NCI-H2081 treated with DMSO at 0.1 percent for 48 hours (cell line): ENCODE measurements at places on chromosomes 2 and 18.

GRCh38 chr2:46945671-46946070 is 30.1 kb upstream of the MCFD2 start:
- DNase-seq: no peak

DNA sequence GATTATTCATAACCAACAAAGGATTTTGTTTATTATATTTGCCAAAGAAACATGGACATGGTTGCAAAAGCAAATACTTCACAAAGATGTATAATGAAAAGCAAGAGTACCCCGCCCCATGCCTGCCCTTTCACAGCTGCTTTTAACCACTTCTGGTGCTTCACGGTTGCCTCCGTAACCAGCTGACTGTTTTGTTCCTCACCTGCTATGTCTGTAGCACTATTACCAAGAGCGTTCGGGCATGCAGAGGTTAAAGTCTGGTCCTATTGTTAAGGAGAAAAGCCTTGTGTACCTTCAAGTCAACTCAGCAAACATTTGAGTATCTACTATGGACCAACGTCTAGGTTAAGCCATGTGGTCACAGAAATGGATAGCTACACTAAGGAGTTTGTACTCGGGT is 115.2 kb upstream of the FOSL2 start:
- no peak for DNase-seq

DNA sequence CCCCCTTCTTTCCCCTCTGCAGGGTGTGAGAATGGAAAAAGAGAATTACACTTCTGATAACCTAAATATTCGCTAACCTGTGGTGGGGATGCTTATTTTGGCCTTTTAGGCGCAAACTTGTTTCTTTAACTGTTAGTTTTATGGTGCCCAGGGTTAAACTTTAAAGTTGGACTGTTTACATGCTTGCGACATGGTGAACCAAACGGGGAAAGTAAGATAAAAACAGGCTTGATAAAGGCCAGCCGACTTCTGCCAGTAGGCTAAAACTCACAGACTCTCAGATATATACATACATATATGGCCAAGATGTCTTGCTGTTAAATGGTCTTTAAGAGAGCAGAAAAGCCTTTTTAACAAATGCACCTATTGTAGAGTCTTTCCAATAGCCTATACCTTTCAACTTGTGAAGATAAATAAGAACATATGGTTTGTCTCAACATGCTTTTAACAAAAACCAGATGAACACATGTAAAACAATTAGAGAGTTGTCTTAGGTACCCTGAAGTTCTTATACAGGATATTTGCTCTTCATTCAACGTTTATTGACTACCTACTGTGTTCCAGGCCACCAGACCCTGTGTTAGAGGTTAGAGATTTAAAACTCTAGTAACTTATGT is 29.0 kb downstream of the PRKCE start:
- no peak for DNase-seq

- DNase-seq: no peak
Observed at GRCh38 chr2:199484927-199485326, 27.2 kb upstream of the SATB2 start.

DNA sequence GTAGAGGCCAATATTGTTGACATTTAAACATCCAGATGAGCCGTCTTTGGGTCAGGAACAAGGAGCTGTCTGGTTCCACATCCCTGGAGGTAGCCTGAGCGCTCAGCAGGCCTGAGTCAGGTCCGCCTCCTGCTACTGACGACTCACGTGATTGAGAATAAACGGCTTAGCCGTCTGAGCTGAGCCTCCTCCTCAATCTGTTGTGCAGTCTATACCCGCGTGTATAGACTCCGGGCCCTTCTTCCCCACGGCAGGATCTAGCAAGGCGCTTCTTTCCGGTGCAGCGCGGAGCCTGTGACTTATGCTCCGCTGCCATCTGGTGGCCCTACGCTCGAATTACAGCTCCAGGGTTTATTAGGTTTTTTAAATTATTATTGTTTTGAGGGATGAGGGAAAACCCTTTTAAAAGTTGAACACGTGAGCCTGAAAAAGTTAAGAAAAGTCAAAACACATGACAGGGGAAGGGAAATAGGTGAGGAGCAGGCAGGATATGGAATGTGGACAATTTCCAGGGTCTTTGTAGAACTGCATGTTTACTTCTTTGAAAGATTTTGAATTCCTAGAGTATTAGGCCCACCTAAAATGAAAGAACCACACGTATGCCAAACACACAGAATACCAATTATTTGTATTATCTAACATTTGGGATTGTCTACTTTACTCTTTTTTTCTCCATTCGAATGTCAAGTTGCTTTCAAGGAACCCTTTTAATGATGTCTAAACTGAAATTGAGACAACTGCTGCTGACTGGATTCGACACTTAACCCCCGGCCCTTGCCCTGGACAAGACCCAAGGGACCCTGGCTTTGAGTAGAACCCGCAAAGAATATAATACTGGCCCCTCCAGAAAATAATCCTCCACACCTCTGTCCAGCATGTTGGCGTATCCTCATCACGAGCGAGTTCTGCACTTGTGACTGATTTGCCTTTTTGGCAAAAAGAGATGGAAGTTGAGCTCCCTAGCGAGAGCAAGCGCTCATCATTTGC is 112.4 kb upstream of the ZNF236 start:
- peak; percentile 27 for DNase-seq

GRCh38 chr18:30908381-30908780 is 134.2 kb downstream of the DSC3 start:
- DNase-seq: no peak

DNA sequence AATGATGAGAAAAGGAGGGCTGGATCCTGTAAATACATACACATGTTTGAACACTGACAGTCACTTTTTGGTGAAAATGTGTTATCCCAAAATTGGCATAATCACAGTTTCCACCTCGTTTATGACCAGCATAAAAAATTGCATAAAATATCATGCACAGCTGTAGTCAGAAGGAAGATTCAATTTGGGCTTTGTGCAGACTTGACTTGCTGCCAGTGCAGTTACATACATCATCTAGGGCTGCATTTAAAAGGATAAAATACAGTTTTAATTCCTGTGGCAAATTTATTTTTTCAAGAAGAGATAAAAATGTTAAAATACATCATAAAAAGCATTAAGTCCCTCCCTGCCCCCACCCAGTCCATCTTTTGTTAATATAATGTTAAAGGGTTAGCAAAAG is 103.8 kb downstream of the VWC2L start:
- no peak for DNase-seq

- no peak for DNase-seq
Observed at GRCh38 chr2:160035125-160035524, 27.3 kb downstream of the PLA2R1 start.

DNA sequence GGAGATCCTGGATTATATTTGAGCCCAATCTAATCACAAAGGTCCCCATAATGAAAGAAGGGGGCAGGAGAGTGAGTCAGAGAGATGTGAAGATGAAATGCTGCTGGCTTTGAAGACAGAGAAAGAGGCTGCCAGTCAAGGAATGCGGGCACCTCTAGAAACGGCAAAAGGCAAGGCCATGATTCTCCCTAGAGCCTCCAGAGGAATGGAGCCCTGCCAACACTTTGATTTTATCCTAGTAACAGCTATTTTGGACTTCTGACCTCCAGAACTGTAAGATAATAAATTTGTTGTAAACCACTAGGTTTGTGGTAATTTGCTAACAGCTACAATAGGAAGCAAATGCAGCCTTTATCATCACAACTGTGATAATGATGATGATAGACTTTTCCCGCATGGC is 32.9 kb downstream of the LBH start:
- no peak for DNase-seq

- no peak for DNase-seq
Observed at GRCh38 chr2:152086231-152086630, 12.6 kb downstream of the CACNB4 start.

- DNase-seq: no peak
Observed at GRCh38 chr2:233248999-233249398, 2.5 kb upstream of the ATG16L1 start.

DNA sequence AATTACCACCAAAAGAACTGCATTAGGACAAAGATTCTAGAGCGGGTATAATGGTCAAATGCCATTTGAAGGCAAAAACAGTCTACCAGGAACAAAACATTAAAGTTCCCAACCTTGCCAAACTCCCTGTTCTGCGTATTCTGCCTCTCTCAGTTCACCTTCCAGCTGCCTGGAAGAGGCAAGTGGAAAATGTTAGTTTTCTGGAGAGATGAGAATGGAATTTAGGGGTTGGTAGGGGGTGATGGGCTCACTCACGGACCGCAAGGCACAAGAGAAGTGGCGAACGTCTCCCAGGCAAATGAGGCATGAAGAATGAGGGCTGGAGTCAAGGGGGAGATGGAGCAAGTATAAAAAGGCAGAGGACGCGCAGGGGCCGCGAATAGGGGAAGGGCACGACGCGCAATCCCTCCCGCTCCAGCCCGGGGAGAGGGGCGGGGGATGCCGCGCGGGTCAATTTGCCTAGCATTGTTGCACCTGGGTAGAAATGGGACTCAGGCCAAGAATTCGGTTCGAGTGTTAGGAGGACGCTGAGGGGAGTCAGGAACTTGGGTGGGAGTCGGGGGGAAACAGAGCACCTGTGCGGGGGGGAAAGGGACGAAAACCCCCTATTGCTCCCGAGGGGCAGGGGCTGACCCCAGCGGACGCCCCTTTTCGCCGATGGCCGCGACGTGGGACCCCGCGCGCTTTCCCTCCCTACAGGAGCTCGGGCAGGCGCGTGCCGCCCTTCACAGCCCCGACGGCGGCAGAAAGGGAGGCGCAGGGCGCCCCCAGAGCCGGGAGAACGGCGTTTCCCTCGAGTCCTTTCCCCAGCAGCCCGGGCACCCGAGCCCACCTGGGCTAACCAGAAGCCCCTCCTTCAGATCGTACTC is 573 bp downstream of the PAIP2B start:
- no peak for DNase-seq

DNA sequence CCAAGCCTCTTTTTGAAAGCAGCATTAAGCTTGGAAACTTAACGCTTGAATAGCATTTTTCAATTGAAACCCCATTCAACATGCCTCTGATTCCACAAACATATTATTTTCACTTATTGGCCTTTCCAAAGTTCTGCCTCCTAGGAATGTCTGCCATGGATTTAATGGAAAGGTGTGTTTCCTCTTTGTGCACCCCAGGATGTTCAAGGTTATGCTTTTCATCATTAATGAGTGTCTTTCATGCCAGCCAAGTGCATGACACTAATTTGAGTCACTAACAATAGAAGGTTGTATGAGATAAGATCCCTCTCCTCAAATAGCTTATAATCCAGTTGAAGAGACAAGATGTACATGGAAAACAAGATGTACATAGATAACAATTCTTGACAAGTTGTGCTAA is 84.7 kb downstream of the ALPK2 start:
- no peak for DNase-seq

GRCh38 chr2:204492417-204492816 is 52.9 kb upstream of the PARD3B start:
- no peak for DNase-seq
